ENCODE measurements at places on chromosomes 6 and 20.

GRCh38 chr20:5691918-5692618 lies 58.1 kb upstream of the SHLD1 start:
- no peak for DNase-seq

DNA sequence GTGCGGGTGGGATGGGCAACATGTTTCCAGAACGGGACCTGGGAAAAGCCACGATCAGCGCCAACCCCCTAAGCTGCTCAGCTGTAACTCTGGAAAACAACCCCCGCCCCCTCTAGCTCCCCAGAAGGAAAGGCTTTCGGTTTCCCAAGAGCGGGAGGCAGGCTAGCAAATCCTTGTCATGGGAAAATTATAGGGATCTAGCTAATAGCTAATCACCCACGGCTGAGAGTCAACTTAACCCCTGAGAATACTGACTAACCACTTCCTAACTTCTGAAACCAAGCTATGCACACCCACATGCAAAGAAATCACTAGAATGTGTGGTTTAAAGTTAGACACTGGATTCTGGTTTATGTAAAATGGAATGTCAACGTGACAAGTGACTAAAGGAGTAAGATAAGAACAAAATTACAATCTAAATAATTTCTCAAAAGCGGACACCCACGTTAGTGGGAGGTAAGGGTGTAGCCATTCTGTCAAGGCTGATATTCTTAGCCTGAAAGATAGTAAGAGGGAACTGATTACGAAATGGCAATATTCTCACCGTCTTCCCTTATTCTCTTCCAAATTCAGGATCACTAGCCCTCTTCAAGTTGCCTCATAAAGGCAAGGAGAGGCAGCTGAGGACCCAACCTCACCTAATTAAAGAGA lies 20.1 kb downstream of the JAG1 start:
- no peak for DNase-seq

GRCh38 chr20:8777911-8778310 lies 291.0 kb upstream of the PLCB4 start:
- DNase-seq, result peak; percentile 73

DNA sequence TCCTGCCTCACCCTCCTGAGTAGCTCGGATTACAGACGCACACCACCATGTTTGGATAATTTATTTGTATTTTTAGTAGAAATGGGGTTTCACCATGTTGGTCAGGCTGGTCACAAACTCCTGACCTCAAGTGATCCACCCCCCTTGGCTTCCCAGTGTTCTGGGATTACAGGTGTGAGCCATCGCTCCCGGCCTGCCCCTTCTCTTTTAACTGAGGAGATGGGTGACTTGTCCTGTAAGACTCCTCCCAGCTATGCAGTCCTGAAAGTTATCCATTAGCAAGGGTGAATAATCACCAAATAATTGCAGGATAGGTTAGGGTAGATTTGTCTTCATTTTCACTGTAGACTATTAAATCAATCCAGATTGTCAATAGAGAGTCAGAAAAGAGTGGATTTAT lies 40.5 kb upstream of the JARID2 start:
- no peak for DNase-seq

GRCh38 chr6:6091608-6092002 lies 84.9 kb upstream of the NRN1 start:
- DNase-seq, result no peak

GRCh38 chr6:138588805-138589434 lies 89.6 kb upstream of the NHSL1 start:
- DNase-seq, result peak; percentile 74

DNA sequence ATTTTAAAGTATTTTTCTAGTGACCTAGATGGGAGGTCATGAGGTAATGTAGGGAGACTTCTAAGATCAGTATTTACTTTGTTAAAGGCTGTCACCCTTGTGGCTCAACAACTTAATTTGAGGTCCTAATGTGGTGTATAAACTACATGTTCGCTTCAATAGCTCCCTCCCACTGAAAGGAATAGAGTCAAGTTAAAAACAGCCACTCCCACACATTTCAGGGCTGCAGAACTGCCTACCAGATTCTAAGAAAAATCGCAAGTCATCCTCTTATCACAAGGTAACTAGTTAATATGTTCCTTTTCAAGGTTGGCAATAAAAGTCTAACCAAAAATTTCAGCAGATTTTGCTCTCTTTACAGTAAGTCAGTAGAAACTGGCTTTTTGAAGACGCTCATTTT lies 15.1 kb downstream of the GSTA1 start:
- no peak for DNase-seq

- peak; percentile 1 for DNase-seq
Measured at GRCh38 chr6:65938000-65938399, 231.0 kb upstream of the EYS start.

DNA sequence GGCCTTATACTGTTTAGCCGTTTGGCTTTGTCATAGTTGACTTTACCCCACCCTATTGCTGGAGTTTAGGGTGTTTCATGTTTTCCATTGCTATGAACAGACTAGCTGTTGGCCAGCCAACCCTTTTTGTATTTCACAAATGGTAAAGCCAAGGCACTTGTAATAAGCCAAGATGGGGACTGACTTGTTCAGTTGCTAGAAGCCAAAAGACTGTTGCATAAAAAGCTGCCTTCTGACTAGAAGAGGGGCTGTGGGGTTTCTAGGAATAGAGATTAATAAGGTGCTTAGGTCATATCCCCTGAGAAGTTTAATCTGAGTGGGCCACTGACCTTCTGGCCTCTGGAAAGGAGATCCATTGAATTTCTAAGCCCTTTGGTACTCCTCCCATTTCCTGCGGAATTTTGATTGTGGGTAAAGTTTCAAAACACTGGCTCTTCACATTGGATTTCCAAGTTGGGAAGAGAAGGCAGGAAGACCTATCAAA lies 211.1 kb downstream of the PLCB4 start:
- peak; percentile 41 for DNase-seq

- DNase-seq, result no peak
Measured at GRCh38 chr20:12570371-12570770, 438.4 kb upstream of the SPTLC3 start.

DNA sequence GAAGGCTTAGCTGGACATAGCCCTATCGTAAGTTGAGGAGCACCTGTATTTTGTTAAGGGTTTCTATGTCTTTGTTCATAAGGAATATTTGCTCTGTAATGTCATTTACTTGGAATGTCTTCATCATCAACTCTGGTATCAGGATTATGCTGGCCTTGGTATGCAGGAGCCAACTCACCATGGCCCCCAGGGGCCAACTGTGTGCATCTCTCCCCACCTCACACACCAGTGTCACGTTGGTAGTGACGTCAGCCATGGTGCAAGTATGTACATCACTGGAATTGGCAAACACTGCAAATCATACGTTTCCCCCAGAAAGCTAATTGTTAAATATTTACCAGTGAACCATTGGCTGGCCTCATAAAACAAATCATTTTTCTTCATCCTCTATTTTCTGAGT lies 70.8 kb downstream of the YTHDF1 start:
- DNase-seq, result no peak

GRCh38 chr6:31375699-31376098 lies 18.7 kb upstream of the HLA-B start:
- DNase-seq, result no peak

GRCh38 chr6:11370191-11371018 lies 137.9 kb upstream of the NEDD9 start:
- DNase-seq, result no peak

GRCh38 chr20:53087037-53087777 lies 115.0 kb downstream of the TSHZ2 start:
- DNase-seq, result no peak

DNA sequence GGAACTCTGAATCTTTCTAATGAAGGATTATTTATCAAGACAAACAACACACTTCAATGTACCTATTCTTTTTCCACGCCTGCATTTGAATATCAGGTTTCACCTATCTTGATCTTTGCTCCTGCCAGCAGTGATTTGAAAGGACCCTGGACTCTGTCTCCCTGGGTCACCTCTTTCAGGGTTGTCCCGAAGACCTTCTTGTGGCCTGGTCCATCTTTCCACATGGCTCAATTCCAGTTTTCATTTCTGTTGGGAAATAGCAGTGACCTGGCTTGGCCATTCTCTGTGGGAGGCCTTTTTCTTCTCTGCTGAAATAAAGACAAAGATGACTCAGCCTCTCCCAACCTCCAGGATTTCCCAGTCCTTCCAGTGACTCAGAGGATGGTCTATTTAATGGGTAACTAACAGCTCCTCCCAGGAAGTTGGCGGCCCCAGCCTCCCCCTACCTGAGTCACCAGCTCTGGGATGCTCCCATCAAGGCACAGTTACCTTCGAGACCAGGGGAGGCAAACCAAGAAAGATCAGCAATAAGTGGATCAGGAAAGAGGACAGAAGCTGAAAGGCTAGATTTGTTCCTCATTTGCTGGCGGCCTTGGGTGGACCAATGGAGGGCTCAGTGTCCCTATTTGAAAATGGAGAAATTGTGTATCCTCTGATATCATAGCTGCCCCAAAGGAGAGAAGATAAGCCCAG lies 120.2 kb upstream of the RNF24 start:
- DNase-seq, result peak; percentile 100

DNA sequence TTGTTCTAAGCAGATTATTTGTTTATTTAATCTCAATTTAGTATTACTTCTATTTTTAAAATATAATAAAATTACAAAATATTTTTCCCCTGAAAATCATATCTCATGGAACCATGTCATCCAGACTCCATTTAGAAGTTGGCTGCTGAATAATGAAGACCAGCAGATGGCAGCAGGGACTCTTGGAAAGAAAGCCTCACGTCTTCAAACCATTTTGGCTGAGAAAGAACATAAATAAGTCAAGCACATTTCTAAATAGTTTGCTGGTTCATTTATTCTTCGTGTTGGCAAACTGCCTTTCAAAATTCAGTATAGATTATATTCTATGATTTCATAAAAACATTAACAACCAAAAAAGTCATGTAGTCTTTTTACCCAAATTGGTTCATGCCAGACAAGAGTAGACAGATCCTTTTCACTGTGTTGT lies 71.7 kb downstream of the RCAN2 start:
- peak; percentile 58 for DNase-seq

DNA sequence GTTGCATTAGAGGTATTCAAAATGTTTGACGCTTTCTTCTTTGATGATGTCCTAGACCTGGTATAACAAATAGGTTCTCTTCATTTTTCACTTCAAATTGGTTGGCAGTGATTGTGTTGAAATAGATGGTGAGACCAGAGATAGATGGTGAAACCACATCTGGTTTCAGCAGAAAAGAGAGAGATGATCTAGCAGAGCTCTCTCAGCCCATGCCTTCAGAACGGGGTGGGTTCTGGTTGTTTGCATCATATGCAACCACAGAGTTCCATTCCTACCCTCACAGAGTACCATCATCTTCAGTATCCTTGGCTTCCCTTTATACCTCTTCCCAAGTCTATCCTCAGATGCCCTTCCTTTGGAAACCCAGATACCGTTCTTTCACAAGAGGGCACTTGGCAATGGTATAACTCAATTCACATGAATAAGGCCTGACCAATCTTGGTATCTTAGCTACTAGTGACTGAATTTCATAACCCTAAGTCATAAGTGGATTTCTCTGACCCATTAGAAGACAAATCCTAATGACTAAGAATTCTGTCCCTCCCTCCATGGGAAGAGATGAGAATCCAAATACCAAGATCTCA lies 93.7 kb downstream of the UBE3D start:
- DNase-seq, result no peak

- no peak for DNase-seq
Measured at GRCh38 chr20:50343125-50343489, 152.5 kb downstream of the CEBPB start.
